H9 (cell line): ENCODE measurements at places on chromosomes 11 and 22.

DNA sequence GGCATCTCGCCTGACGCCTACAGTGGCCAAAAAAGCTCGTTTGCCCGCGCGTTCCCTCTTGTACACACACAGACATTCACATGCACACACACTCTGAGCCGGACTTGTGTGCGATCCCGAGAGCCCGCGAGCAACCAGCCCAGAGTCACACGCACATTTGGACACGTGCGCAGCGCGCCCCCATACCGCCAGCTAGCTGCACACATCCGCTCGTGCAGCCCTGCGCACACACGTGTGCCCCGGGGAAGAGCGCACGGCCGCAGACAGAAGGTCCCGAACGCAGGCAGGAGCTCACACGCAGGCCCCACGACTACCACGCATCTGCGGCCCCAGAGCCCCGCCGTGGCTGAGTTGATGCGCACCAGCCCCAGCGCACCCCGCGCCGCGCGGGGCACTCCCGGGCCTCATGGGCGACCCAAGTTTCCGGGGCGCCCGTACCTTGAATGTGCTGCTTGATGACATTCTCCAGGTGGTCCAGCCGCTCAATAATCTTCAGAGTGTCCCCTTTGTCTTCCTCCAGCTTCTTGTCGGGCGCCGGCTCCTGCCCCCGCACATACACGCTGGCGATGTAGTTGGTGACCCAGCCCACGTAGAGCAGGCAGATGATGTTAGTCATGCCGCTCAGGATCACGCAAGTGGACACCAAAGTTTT, 758 bp downstream of the GALNT18 start:
- 0 out of 2 replicates have a peak, but pooled peaks cover 2% of the 10 kb centered on the region for H3K4me1 ChIP-seq
- peak overlapping the region; percentile 73 for H3K4me3 ChIP-seq
- no peak overlapping the region for H3K27ac ChIP-seq

GRCh38 chr11:64178203-64178602, 7.8 kb upstream of the STIP1 start:
- no peak overlapping the region for H3K4me3 ChIP-seq
- H3K27ac ChIP-seq = no peak overlapping the region
- no peak for DNase-seq
- no peaks in the 10 kb centered on the region; the same call in 1 of the 2 replicates for H3K27me3 ChIP-seq

DNA sequence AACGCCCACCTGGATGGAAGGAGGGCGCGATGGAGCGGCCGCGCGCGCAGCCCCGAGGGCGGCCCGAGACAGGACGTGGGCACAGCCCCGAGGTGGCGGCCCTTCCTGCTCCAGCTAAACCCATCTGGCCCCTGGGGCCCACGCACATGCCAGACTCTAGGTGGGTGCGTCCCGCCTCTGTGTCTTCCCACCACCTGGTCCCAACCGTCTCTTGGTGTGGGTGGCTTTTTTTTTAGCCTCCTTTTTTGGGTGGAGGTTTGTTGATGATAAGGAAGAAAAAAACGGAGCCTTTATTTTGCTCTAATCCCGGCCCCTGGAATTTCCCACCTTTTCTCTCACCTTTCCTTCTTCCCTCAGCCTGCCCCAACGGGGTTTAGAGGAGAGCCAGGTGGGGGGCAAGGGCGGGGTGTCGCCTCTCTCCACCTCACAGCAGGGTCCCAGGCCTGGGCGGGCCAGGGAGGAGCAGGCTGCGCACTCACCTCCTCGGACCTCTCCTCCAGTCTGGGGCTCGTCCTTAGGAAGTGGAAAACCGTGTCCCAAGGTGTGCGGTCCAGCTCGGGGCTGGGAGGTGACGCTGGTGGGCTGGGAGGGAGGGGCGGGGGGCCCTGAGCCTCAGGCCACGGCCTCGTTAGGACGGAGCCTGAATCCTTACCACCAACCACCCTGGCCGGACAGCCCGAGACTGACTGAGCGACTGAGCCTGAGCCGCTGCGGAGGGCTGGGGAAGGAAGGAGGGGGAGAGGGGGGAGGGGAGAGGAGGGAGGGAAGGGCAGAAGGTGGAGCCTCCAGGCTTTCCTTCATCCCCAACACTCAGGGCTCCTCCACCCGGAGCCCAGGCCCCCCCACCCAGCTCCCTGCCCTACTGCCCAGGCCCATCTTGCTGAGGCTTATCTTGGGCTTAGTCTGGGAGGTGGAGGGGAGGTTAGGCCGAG, at the start of gene SOX10:
Gene SOX10, minus strand, starts transcription at position 696 of the 932 bp plus-strand sequence. CDS start 771 bp downstream, outside the sequence.
- H3K4me1 ChIP-seq = no peaks in the 10 kb centered on the region
- peak within 1 kb of the TSS; percentile 76 for H3K4me3 ChIP-seq
- H3K27ac ChIP-seq = no peak within 1 kb of the TSS
- peaks cover 1% of the 10 kb centered on the region; the same call in 1 of the 2 replicates for H3K27me3 ChIP-seq
- peak; percentile 73 for DNase-seq

DNA sequence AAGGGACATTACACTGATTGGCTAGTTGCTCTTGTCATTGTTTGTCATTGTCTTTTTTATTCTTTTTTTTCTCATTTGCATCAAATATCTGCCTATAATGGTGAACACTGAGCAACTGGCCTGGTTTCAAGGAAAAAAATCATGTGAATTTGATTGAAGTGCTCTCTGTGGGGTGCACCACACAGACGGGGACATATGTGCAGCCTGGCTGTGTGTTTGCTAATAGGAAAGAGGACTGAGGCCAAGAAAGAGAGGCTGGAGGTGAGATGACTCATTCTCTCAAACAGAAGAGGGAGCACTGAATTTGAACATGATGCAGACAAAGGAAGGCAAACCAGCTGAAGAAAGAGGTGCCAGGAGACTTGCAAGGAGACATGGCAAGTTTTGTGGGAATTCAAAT, 684.9 kb upstream of the CCDC90B start:
- no peaks in the 10 kb centered on the region for H3K36me3 ChIP-seq
- H3K27me3 ChIP-seq = no peaks in the 10 kb centered on the region
- no peak overlapping the region for H3K4me3 ChIP-seq
- H3K4me1 ChIP-seq = no peaks in the 10 kb centered on the region

- H3K36me3 ChIP-seq = peaks cover 26% of the 10 kb centered on the region
- no peaks in the 10 kb centered on the region for H3K27me3 ChIP-seq
- no peak for DNase-seq
- no peak overlapping the region for H3K27ac ChIP-seq
- no peak overlapping the region for H3K4me3 ChIP-seq
Measured at GRCh38 chr22:17804331-17805080, 30.2 kb upstream of the BID start.

DNA sequence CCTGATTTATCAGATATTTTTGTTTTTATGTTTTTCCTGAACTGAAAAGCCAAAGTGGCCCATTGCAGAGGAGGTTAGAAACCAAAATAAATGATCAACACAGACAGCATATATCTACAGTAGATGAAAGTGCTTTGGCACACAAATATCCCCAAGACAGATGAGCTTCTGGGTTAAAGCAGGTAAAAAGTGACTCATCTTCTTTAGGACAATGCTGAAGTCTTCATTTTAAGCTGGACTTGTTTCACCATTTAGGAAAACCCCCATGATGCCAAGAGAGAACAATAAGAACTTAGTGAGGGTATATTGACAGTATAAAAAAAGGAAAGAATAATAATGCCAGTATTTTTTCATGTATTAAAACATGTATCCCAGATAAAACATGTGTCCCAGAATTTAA, 100.8 kb upstream of the OR9G4 start:
- no peak overlapping the region for H3K27ac ChIP-seq
- no peak for DNase-seq
- H3K27me3 ChIP-seq = no peaks in the 10 kb centered on the region
- no peaks in the 10 kb centered on the region for H3K4me1 ChIP-seq

- H3K4me1 ChIP-seq = no peaks in the 10 kb centered on the region
- H3K4me3 ChIP-seq = no peak overlapping the region
- H3K36me3 ChIP-seq = peaks cover 13% of the 10 kb centered on the region; the same call in 1 of the 2 replicates
- peak; percentile 57 for DNase-seq
Measured at GRCh38 chr11:12052676-12053605, 44.5 kb upstream of the DKK3 start.

DNA sequence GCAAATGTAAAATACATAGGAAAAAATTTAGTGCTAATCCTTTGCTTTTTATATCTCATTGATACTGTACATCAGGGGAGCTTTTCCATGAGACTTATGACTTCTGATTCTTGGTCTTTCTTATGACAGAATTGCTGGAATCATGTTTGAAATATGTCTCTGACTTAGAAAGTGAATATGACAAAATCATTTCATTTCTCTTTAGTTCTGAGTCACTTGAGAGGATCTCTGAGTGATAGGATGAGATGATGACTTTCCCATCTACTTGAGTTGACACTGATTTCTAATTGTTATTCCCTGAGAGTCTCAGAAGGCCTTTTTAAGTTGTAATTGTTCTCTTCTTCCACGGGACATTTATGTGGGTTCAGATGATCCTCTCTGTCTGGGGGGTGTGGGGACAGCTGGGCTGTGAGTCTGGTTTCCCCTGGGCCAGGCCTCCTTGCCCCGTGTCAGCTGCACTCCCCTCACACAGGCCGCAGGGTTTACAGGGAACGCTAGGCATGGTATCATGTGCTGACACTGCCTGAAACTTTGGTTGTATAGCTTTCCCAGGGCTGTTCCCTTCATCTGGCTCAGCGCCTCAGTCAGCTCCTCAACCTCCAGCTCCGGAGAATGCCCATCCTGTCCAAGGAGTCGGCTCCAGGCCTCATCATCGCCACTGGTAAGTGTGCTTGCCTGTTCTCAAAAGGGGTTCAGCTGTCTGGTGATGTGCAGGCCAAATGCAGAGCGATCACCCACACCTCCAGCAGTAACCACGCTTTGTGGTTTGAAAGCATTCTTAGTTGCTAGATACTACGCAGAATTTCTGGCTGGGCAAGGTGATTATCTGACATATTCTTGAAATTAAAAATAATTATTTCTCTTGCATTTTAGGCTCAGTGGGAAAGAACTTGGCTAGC, 69.5 kb upstream of the SORL1-AS1 start:
- no peak for DNase-seq
- H3K36me3 ChIP-seq = peaks cover 69% of the 10 kb centered on the region
- H3K4me1 ChIP-seq = no peaks in the 10 kb centered on the region
- no peak overlapping the region for H3K27ac ChIP-seq
- H3K27me3 ChIP-seq = no peaks in the 10 kb centered on the region
- no peak overlapping the region for H3K4me3 ChIP-seq

- no peaks in the 10 kb centered on the region for H3K36me3 ChIP-seq
- no peaks in the 10 kb centered on the region for H3K27me3 ChIP-seq
- no peak for DNase-seq
- H3K4me3 ChIP-seq = no peak overlapping the region
Measured at GRCh38 chr11:91310085-91310484, 914.5 kb upstream of the FAT3 start.

DNA sequence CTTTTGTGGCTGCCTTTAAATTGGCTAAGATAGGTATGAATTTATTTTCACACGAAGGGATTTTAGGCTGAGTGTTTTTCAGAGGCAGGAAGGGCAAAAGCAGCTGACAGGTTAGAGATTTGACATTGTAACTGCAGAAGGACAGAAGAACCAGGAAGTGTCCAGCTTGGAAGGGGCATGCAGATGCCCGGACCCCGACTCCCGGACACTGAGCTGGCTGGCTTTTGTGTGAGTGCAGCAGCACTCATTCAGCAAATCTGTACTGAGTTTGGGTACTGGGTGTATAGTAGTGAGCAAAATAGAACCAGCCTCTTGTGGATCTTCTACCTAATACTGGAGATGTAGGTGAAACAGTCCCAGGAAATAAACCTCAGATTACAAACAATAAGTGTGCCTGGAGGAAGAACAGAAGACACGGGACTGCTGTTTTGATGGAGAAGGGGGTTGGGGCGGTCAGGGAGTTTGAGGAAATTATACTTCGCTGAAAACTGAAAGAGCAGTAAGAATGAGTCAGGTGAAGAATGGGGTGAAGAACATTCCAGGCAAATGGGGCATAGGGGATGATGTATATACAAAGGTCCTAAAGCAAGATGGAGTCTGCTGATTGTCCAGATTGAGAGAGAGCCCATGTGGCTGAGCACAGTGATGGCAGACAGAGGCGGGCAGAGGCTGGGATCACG, 64.6 kb downstream of the PPFIBP2 start:
- no peaks in the 10 kb centered on the region for H3K27me3 ChIP-seq
- no peaks in the 10 kb centered on the region for H3K36me3 ChIP-seq
- peaks cover 20% of the 10 kb centered on the region; the same call in 1 of the 2 replicates for H3K4me1 ChIP-seq
- DNase-seq = no peak
- peak overlapping the region; percentile 10; the same call in 1 of the 3 replicates for H3K4me3 ChIP-seq
- H3K27ac ChIP-seq = peak overlapping the region; percentile 11

DNA sequence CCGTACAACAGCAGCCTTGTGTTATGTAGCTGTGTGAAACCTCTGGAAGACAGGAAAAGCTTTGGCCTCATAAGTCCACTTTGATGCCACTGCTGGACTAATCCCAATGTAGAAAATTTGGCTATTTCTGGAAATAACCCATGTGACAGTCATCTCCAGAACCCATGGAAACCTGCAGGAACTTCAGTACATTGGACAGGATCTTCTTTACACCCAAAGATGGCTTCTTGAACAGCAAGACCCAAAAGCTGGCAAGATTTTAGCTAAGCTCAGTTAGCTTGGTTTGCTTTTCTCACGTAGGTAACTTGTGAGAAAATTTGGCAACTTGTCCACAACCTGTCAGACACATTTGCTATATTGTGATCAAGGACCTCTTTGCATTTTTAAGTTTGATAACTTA, 74.8 kb upstream of the RCN1 start:
- H3K27ac ChIP-seq = no peak overlapping the region
- H3K4me3 ChIP-seq = no peak overlapping the region
- DNase-seq = no peak
- H3K27me3 ChIP-seq = no peaks in the 10 kb centered on the region
- no peaks in the 10 kb centered on the region for H3K36me3 ChIP-seq
